GM12892 (cell line): ENCODE measurements at places on chromosomes 2 and 18.

- DNase-seq: no peak
Measured at GRCh38 chr2:26583381-26583911, 57.7 kb downstream of the CIB4 start.

GRCh38 chr2:65212115-65212514, 15.5 kb upstream of the ACTR2 start:
- no peak for DNase-seq

- no peak for DNase-seq
Measured at GRCh38 chr18:23684515-23685197, 4.6 kb upstream of the LAMA3 start.

DNA sequence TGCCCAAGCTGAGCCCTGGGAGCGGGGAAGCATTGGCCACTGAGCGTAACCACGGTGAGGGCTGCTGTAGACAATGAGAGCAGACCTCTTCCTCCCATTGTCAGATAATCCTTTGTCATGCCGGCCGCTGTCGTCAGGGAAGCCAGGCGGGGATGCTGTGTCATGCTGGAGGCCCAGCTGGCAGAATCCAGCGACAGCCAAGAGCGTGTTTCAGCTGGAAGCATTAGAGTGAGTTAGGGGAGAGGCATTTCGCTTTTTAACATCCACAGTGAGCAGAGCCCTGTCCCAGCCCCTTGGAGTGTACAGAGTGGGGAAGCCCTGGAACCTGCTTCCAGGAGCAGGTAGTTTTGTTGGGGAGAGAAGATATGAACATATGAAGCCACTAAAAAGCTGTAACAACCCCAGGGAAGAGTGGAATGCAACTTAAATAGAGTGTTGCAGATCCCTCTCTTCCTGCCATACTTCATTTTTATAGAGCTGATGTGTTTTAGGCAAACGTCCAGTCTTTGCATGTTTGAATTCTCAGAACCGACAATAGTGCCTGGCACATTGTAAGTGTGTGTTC, 7.0 kb downstream of the CTIF start:
- no peak for DNase-seq

DNA sequence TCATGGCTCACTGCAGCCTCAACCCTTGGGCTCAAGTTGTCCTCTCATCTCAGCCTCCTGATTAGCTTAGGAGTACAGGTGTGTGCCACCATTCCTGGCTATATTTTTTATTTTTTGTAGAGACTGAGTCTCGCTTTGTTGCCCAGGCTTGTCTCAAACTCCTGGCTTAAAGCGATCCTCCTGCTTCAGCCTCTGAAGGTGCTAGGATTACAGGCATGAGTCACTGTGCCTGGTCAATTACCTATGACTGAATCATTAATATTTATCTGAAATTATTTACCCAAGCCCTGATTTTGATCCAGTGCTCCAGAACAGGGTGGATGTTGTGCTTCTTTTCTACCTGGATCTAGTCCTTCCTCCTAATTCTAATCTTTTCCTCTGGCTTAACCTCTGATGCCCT, 87.8 kb downstream of the MAP2 start:
- DNase-seq: no peak

GRCh38 chr2:120936476-120937334, 201.0 kb downstream of the GLI2 start:
- no peak for DNase-seq

DNA sequence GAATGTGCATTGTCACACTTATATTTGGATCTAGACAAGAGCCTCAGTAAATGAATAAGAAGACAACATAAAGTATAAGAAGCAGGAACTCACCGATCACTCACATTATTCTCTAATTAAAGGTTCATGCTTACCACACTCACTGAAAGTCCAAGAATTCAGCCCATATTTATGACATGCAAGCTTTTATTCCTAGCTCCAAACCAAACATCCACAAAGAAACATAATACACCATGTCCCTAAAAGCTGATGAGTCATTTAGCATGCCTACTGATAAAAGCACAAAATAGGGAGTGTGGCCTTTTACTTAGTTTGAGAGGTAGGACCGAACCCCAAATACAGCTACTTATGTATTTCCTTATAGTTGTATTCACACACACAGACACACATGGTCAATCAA, 1094.6 kb upstream of the CDH2 start:
- no peak for DNase-seq

GRCh38 chr2:99648906-99649789, 159.3 kb upstream of the REV1 start:
- no peak for DNase-seq

DNA sequence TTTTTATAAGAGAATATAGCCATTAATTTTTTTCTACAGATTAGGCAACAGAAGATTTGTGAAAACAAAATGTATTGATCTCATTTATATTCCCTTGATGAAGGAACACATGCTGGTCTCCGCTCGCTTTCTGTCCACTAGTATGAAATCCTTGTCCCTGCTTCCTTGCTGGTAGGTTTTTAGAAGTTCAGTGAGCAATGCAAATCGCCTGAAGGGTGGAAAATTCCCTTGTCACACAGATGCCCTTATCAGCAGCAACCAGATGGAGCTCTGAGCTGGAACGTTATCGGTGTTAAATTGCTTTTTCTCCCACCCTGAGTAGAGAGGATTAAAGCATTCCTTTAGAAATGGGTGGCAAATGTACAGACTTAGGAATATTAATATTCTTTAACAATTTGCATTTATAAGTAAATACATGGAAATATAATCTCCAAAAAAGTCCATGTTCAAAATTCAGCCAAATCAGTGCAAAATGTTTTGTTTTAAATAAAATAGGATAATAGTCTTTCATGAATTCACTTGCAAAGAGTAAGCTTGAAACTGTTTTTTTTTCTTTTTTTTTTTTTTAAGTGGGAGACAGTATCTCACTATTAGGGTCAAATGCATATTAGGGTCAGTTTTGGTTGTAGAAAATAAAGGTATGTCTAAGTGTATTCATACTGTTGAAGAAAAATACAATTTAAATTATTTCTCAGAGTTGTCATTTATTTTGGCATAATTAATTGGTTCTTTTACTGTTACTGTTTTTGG, 164.0 kb upstream of the MYO3B start:
- no peak for DNase-seq

DNA sequence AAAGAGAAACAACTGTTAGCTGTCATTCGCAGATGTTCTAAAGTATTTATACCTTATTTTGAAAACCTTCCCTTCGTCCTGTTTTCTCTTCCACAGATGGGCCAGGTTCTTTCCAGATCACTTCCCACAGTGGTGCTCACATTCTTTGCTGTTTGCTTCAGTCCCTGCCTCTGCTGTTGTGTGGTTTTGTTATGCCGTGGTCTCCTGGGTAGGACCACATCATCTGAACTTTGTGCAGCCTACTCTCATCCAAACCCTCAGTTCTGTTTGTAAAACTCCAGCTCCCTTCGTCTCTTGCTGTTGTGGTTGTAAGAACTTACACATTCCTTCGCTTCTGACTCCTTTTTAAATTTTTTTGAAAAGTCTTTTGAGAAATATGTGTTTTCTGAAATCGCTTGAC, 38.1 kb downstream of the ZNF236 start:
- no peak for DNase-seq

DNA sequence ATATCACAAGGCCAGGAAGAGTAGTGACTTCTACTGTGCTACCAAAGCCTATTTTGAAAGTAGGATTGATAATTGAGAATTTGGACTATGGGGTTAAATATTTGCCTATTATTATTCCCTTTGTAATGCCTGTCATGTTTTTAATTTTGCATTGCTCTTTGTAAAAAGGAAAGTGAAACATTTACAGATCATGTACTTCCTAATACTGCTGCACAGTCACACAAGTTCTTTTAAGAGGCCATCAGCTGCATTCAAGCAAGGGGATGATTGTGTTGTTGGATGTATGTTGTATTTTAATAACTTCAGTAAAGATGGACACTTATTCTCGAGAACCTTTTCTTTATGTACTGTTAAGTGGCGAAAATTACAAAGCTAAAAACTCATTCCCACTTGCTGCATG, 70.1 kb downstream of the PLEKHA3 start:
- no peak for DNase-seq

DNA sequence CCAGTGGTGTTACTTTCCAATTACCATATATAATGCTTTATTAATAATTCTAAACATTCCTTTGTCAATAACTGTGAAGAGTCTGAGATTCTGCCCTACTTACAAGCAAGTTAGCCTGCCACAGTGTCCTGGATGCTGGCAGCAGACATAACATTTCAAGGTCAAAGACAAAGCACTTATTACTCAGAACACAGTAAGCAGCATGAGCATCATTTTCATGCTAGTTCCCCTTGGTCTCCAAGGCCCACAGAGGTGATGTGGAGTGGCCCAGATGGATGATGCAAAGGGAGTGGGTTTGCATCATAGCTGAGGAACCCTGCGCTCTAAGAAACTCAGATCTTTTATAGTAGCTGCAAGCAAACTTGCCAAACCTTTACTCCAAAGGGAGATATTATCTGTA, 349.7 kb downstream of the ZEB2 start:
- DNase-seq: no peak
